ENCODE measurements at places on chromosomes 5 and 9.

- DNase-seq, result no peak
Measured at GRCh38 chr9:93898502-93899426, 56.4 kb downstream of the BARX1 start.

- DNase-seq, result no peak
Measured at GRCh38 chr9:130352586-130353285, 87.2 kb downstream of the HMCN2 start.

DNA sequence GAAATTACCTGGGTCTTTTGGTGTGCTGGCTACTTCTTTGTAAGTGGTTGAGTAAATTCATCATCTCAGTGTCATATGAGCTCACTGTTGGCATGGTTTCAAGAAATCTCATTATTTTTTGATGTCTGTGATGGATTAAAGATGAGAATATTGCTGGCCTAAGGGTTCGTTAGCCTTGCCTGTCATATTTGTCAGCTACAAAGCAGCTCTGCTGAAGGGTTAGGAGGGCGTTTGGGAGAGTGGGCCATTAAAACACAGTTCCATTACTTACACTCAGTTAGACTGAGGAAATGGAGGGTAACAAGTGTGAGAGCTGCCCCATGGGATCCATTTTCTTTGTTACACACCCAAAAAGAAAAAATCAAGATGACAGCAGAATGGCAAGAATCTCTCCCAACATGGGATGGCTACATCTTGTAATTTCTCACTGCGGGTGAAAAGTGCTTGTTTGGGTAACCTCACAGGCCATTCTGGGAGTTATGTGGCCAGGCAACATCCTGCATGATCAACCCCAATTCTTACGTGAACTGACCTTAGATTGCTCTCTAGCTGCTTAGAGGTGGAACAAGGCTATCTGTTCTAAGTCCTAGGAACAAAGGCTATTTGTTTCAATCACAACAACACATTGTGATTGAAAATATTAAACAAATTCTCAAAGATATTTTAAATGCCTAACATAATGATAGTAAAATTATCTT is 609.5 kb upstream of the RGMB start:
- no peak for DNase-seq

GRCh38 chr5:10831419-10831818 is 70.4 kb upstream of the DAP start:
- no peak for DNase-seq

All from right kidney (tissue), 9 donors.